ENCODE measurements at places on chromosomes 3 and 15. TPM values are rescaled to one million over a fixed set of nuclear protein-coding genes. Genes with fewer than 3 reads are reported as not detected.

The SEMA3G gene
- total RNA-seq = 14.2 TPM

The B3GNT5 gene
- 32.0 TPM for total RNA-seq

The NR2E3 gene
- total RNA-seq = not detected

- no peaks in the 10 kb centered on the region for H3K36me3 ChIP-seq
- H3K4me1 ChIP-seq = peaks cover 21% of the 10 kb centered on the region
- peak overlapping the region; percentile 65 for H3K27ac ChIP-seq
- peak overlapping the region; percentile 66 for H3K4me3 ChIP-seq
- no peak for DNase-seq
- H3K27me3 ChIP-seq = no peaks in the 10 kb centered on the region
Measured at GRCh38 chr15:40764629-40765103, 798 bp downstream of the GCHFR start.

DNA sequence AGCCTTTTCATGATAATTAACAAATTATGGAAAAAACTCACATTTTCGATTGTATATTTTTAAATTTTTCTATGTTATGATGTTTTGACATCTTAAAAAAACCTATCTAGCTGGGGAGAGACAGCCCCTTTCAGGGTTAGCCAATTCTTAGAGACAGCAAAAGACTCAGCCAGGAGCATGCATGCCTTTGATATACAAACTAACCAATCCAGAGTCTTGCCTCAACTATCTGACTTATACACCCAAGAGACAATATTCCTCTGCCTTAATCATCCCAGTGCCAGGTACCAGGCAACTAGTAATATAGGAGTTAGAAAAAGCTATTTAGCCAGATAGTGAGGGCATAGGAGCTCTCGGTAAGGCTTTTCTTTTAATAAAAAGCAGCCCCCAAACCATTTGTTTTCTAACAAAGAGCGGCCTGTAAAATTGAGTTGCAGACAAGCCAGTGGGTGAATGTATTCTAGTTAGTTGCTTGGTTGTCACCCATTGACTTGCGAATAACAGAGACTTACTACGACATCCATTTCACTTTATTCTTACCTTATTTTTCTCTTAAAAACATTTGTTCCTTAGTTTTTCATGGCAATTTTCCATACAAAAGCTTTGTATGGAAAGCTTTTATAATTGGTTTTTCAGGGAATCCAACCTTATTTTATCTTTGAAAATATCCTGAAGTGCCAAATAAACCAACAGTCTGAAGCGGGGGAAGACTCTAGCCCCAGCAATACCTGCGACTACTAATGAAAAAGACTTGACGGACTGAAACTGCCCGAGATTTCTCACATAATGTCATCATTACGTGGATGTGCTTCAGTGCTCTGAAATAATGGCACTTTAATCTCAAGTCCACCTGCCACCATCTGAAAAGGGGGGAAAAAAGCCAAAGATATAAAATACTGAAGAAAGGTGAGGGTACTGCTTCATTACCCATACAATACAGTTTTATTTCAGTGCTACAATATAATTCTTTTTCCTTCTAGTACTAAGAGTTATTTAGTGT is 64.6 kb upstream of the ATP2C1 start:
- no peaks in the 10 kb centered on the region for H3K4me1 ChIP-seq
- DNase-seq = no peak
- no peak overlapping the region for H3K4me3 ChIP-seq
- H3K27ac ChIP-seq = no peak overlapping the region
- H3K36me3 ChIP-seq = no peaks in the 10 kb centered on the region
- H3K27me3 ChIP-seq = no peaks in the 10 kb centered on the region
